ENCODE measurements at places on chromosomes 5 and 9.
A peak's percentile ranks its signal among the peaks of the same experiment; 100 is the strongest.

DNA sequence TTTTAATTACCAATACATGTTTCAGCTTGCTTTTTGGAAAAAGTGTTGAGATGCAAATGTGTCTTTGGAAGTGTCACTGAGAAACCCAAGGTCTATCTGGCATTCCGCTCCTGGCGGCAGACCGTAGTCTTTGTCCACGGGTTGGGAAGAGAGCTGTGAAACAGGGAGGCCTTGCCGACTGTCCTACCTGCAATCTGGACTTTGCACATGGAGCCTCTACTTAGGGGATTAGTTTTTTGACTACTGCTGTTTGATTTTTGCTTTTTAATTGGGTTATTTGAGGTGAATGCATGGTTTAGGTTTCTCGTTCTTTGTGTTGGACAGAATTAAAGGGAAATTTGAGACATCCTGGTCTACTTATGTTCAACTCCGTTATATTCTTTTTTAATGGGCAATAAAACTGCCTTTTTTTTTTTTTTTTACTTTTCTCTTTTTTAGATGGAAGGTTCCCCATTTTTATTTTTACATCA lies 25.7 kb downstream of the TRIO start:
- no peak for DNase-seq

- no peak for DNase-seq
Measured at GRCh38 chr5:4199049-4199841, 603.6 kb downstream of the IRX1 start.

- DNase-seq: no peak
Measured at GRCh38 chr5:154071799-154072413, 33.1 kb downstream of the MFAP3 start.

DNA sequence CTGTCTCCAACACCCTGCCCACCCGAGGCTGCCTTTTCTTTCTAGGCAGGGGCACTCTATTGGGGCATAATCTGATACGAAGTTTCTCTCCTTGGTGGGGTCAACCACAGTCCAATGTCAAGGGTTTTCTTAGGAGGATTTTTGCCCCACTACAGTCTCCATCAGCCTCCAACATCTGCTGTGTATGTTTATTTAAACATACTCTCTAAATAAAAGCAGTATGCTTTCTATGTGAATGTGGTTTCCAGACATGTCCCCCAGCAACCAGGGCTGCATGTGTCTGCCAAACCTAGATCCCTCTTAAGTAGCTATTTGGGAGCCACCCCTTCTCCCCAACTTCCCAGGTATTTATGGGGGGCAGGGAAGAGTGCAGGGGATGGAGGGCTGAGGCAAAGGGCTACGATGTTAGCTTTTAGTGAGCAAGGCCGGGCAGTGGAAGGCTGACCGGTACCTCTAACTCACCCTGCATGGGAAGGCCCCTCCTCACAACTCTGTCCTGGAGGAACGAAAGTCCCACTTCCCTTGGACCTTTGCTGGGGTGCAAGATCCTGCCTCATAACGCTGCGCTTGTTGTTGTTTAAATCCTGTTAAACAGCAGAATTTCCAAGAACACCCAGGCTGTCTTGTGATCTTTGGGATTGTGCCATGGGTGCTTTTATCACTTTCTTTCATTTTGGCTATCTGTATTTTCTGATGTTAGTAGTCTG lies 75.4 kb downstream of the NREP start:
- DNase-seq: no peak

- peak; percentile 33 for DNase-seq
Measured at GRCh38 chr9:27386571-27387091, 89.7 kb upstream of the EQTN start.

- no peak for DNase-seq
Measured at GRCh38 chr5:58314356-58315210, 145.3 kb downstream of the PLK2 start.

DNA sequence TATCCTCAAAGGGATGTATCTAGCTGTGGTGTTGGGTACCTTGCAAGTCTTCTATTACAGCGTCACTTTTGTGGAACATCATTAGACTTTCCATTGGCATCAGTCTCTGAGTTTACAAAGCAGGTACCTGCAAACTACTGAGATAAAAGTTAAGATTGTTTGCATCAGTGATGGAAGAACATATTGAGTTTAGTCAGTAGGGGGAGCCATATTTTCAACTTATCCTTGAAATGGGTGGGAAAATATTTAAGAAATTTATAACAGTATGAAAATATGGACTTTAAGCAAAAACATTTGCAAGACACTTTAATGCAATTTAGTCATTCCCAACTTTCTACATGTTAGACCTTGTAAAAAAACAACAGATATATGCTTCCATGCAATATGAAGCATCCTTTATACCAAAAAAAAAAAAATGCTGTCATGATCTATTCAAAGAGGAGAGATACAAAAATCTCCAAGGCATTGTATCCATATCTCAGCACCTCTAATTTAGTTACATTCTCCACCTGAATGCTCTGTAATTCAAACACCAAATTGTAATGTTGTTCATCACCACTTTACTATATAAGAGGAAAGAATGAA lies 98.6 kb upstream of the ADAMTS19 start:
- DNase-seq: peak; percentile 49

GRCh38 chr9:114206221-114206789 lies 51.0 kb downstream of the COL27A1 start:
- no peak for DNase-seq

GRCh38 chr5:135880801-135881200 lies 14.8 kb downstream of the IL9 start:
- no peak for DNase-seq

DNA sequence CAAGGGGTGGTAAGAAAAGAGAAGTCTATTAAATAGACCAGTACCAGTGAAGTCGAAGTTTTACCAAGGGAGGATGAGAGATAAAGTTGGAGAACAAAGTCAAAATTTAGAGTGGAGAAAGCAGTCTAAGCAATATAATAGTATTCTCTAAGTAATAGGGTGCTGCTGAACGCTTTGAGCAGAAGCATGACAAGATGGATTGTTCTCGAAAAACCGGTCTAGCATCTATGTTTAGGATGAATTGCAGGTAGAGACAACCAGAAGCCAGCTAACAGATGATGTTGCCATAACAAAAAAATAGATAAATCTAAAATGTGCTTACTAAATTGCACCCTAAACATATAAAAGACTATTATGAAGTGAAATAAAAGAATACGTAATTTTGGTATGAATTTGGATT lies 237.0 kb downstream of the PRELID2 start:
- no peak for DNase-seq

DNA sequence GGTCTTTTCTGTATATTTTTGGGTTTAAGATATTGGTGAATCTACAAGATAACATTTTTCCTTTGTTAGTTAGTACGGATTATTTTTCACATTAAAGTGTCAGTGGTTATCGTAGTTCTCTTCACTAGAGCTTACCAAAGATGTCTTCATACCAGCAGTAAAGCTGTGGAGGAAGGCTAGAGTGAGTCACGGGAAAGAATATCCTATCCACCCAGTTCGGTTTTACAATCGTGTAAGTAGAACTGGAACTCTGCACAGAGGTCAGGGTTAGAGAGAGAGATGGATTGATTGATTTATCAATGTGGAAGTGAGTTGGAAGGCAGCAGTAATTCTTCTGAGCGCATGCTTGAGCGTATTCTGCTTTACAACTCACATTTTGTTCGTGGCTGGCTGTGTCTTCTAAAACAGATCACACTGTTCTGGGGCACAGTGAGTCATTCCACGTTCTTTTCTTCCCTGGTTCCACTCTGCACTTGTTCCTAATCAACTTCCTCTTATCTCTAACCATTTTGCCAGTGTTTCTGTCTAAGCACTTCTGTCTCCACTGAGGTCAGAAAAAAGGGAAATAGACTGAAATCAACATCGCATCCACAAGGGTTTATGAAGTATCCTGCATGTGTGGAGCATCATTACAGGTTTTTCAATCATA lies 86.5 kb upstream of the ARRDC3 start:
- DNase-seq: no peak

DNA sequence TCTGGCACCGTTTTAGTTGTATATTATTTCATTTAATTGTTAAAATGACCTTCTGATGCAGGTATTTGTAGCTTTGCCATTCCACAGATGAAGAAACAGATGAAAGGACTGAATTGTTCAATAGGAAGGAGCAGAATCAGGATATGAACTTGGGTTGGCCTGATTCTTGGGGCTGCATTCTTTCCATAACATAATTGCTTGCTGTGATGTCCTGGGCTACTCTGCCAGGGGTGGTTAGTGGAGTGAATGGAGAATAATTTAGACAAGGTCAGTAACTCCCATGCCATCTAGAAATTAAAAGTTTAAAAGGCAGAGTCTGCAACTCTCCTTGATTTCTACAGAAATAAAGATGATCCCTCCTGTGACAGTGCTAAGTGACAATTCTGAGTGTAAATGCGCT lies 15.9 kb downstream of the TLR4 start:
- no peak for DNase-seq

DNA sequence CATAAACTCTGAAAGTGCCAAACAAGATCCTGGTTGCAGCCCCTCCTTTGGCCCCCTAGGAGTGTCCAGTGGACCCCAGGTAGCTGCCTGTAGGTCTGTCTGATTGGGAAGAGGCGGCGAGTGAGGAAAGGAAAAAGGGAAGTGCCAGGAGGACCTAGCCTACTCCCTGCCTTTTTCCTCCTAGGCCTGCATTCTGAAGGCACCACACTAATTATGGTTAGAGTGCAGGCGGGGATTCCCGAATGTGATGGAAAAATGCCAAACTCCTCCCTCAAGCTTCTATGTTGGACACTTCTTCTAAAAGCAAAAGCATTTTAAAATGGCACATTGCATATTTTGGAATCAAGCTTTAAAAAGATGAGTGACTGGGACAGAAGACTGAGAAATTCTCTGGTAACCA lies 83.2 kb upstream of the SMIM15 start:
- DNase-seq: no peak

- peak; percentile 81 for DNase-seq
Measured at GRCh38 chr5:111942201-111942600, 185.2 kb upstream of the NREP start.

DNA sequence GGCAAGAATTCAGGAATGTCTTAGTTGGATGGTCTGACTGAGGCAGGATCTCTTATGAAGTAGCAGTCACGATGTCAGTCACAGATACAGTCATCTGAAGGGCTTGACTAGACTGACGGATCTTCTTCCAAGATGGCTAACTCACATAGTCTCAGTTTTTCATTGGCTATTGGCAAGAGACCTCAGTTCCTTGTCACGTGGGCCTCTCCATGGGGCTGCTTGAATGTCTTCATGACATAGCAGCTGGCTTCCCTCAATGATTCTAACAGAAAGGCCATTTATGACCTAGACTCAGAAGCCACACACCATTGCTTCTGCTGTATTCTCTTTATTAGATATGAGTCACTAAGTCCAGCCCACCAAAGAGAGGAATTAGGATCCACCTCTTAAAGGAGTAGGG lies 4.7 kb downstream of the APC start:
- DNase-seq: no peak

DNA sequence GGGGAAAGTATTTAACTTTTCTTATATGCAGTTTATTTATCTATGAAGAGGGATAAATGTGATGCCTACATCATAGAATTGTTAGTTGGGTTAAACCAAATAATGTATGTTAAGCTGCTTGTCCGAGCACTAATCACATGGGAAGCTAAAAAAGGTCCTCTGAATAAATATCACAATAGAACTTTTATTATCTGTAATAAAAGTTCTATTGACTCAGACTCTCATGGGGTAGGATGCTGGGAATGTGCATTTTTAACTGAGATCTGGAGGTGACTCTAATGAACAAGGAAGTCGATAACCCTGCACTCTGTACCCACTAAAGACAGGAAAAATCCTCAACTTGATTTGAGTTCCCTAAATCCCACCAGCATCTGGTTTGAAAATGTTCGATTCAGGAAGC lies 205.9 kb upstream of the IL12B start:
- DNase-seq: no peak

- DNase-seq: no peak
Measured at GRCh38 chr9:114015607-114016006, 62.5 kb downstream of the AMBP start.

GRCh38 chr5:88984040-88984439 lies 101.1 kb upstream of the MEF2C start:
- no peak for DNase-seq

GRCh38 chr9:114252394-114252793 lies 70.5 kb upstream of the ORM1 start:
- DNase-seq: no peak

GRCh38 chr5:81787474-81788242 lies 36.8 kb upstream of the SSBP2 start:
- peak; percentile 9 for DNase-seq

DNA sequence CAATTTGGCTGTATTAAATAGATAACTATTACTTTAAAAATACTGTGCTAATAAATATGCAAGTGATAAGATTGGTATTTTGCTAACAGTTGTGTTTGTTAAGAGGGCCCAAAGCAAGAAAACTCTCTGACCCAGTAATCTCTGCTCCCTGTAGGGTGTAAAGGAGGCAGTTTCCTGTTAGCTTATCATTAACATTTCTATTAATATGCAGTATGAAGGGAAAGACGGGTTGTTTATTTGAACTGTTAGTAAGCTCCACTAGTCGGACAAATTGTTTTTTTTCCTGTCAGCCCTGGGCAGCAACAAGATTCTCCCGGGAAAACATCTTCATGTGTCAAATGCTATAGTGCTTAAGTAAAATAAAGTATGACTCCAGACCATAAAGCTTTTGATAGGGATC lies 35.6 kb downstream of the ERP44 start:
- DNase-seq: no peak

DNA sequence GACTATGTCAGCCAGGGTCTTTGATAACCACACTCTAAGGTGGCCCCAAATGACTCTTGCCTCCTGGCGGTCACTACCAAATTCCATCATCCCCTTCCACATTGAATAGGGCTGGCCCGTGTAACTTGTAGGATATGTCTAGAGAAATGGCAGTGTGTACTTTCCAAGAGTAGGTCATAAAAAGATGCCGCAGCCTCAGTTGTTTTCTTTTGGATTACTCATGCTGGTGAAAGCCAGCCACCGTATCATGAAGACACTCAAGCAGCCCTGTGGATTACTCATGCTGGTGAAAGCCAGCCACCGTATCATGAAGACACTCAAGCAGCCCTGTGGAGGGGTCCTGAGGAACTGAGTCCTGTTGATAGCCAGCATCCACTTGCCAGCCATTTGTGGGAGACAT lies 172.0 kb upstream of the TBC1D2 start:
- DNase-seq: no peak

DNA sequence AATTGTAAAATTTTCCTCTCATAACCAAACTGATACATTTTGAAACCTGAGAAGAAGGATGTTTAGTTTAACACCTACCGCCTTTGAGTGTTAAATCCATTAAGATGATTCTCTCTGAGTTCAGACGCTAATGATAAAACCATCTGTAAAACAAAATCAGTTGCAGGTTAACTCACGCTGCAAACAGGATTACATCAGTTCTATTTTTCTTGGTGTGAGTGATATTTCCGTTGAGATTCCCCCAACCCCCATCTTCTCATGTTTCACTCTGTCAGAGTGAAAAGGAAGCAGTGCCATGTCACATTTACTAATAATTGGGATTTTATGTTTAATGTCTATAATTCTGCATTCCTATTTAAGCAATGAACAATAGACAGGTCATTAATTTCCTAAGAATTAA lies 146.5 kb downstream of the FANCC start:
- DNase-seq: peak; percentile 58

- no peak for DNase-seq
Measured at GRCh38 chr9:130237763-130238524, 27.6 kb upstream of the HMCN2 start.

DNA sequence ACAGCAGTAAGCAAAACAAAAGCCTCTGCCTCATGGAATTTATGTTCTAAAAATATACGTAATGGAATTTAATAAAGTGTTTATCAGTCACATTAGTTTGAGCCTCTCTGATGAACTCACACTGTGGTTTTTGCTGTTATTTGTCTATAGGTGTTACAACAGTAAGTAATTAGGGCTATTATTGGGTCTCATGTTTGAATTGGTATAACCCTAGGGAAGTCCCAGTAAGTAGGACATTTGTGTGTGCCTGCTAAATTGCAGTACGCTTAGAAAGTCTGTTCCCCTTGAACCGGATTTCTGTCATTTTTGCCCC lies 197.6 kb downstream of the NR3C1 start:
- no peak for DNase-seq

Measured in NAMALWA (cell line).